A549 treated with Mapracorat at 1 μM for 4 hours (cell line): ENCODE measurements at places on chromosomes 1 and 21. TPM values are rescaled to one million over a fixed set of nuclear protein-coding genes. Genes with fewer than 3 reads are reported as not detected.

Gene SPRR1A
- total RNA-seq: not detected in 5 replicates

Gene UQCRHL
- total RNA-seq: 5.8 to 8.9 TPM (median 6.2 TPM) in 5 replicates

Gene KIRREL1
- total RNA-seq: 19.2 to 26.5 TPM (median 24.4 TPM) in 5 replicates

Gene AIM2
- total RNA-seq: not detected in 5 replicates

Gene S100A7
- not detected in 5 replicates for total RNA-seq

Gene DCDC2B
- total RNA-seq: not detected in 5 replicates

Gene INAVA
- total RNA-seq: 36.4 to 50.4 TPM (median 46.3 TPM) in 5 replicates

Gene CSF3R
- total RNA-seq: not detected in 5 replicates

Gene IFNLR1
- total RNA-seq: 0.85 to 1.4 TPM (median 1.1 TPM) in 5 replicates

Gene DEPDC1
- 10.1 to 15.1 TPM (median 13.5 TPM) in 5 replicates for total RNA-seq

Gene PTPRF
- 81.1 to 113 TPM (median 93.5 TPM) in 5 replicates for total RNA-seq

Gene VPS13D
- total RNA-seq: 5.6 to 7.7 TPM (median 7.4 TPM) in 5 replicates

Gene ASTN1
- total RNA-seq: not detected in 5 replicates

Gene KRTAP13-2
- total RNA-seq: not detected in 5 replicates

Gene EXTL1
- not detected in 5 replicates for total RNA-seq

Gene OPRD1
- total RNA-seq: 0.01 to 0.02 TPM (median 0.02 TPM) in 4 of 5 replicates, not detected in the other

Gene RIMKLA
- total RNA-seq: 0.39 to 1.3 TPM (median 1.1 TPM) in 5 replicates

Gene ERVH48-1
- not detected in 5 replicates for total RNA-seq

Gene LDLRAD2
- total RNA-seq: 0.02 to 0.17 TPM (median 0.07 TPM) in 4 of 5 replicates, not detected in the other

Gene OR2L5
- total RNA-seq: not detected in 5 replicates

Gene RBM11
- total RNA-seq: not detected in 5 replicates

Gene TCEA3
- 0.46 to 0.64 TPM (median 0.48 TPM) in 5 replicates for total RNA-seq

Gene MTARC1
- total RNA-seq: 8.0 to 9.4 TPM (median 9.0 TPM) in 5 replicates
